ENCODE measurements at places on chromosomes 13 and 19. TPM values are rescaled to one million over a fixed set of nuclear protein-coding genes. Genes with fewer than 3 reads are reported as not detected.

Gene LILRB4
- total RNA-seq: not detected

Gene ERICH4
- total RNA-seq: not detected

Gene GSX1
- not detected for total RNA-seq

Gene SLC6A16
- 4.3 TPM for total RNA-seq

Gene C1QTNF9B
- not detected for total RNA-seq

Gene TSHZ3
- total RNA-seq: 2.0 TPM

Gene C19orf47
- 8.2 TPM for total RNA-seq

Gene TRAPPC5
- 92.2 TPM for total RNA-seq

Gene LGALS7B
- not detected for total RNA-seq

Gene CEACAM8
- total RNA-seq: not detected

Gene CLEC4M
- total RNA-seq: not detected

Gene OR7A10
- not detected for total RNA-seq

Gene EDNRB
- 32.9 TPM for total RNA-seq

Gene SPACA4
- total RNA-seq: not detected

DNA sequence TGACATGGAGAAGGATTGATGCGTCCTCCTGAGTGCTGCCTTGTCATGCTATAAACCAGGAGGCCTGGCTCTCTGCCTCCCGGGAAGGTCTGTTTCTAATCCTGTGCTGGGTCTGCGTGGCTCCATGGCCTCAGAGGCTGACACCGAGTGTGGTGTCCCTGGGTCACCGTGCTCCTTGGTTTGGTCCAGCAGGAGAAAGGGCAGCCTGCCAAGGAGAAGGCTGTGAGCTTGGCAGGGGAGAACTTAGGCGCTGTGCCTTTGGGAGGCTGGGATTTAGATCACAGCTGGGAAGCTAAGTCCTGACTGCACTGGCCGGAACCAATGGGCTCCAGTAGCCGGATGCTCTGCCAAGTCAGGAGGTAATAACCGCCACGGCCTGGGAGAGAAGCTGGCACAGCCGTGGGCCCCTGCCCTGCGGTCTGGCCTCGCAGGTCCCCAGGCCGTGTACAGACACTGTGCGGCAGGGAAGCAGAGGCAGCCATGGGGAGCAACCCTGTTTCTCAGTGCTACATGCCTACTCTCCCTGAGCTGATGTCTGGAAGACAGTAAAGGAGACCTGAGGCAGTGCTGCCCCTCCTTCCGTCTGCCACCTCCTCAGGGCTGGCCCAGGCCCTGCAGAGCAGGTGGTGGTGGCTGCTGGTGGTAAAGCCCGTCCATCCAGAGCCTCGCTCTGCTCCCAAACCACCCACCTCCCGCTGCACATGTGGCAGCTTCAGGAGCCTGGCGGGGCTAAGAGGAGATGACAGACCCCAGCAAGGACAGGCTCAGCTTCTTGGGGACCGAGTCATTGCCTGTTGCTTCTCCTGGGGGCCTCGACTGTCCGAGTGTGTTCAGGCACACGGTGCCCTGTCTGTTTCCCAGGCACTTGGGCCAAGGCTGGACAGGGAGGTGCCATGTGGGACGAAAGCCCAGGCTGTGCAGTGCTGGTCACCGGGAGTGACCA lies 44.9 kb downstream of the C13orf46 start:
- peak; percentile 44 for DNase-seq

DNA sequence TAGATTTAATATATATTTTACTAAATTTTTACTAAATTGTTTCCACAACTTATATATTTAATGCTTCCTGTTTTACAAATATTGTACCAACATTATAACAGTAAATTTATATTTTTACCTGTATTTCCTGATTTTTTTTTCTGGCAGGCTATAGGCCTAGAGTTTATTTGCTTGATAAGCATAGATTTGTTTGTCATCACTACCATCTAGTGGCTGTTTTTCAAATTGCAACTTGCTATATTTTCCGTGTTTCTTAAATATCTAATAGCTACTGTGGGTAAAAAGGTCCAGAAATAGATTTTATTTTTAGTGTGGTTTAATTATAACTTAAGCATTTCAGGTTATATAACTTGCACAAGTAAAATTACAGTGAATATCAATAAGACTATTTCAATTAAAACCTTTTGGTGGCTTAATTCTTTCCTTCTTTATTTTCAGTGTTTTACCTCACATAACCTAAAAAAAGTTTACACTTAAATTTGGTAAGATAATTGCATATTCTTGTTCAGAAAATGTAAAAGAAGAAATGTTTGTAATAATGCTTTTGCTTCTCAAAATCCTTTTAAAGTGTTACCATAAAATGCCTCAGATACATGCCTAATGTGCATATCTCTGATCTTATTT lies 60.6 kb downstream of the NDFIP2 start:
- DNase-seq: no peak

GRCh38 chr13:42745655-42746054 lies 35.7 kb upstream of the FAM216B start:
- no peak for DNase-seq

DNA sequence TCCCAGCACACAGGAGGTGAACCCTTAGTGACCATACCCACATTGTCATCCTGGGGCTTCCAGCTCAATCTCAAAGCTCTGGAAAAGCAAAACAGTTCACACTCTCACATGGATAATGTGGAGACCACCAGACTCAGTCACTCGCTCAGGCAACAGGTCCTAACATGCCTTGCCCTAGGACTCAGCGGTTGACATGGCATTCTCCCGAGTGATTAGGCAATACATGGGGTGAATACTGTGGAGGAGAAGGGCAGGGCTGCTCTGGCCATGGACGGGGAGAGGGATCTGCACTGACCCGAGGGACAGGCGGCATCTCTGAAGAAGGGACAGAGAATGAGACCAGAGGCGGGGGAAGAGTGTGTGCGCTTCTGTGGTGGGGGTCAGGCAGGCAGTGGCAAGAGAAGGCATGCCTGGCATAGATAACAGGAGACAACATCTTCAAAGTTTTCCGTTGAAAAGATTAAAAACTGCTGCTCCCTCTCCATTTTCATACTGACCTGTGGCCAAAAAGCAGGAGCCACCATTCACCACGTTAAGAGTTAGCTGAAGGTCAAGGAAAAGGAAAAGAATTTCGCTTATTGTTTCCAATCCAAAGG lies 44.5 kb upstream of the EPHX3 start:
- no peak for DNase-seq

GRCh38 chr19:2424686-2425621 lies 2.4 kb downstream of the TIMM13 start:
- peak; percentile 93 for DNase-seq

GRCh38 chr13:95745289-95745688 lies 68.3 kb downstream of the DNAJC3 start:
- DNase-seq: peak; percentile 25

- DNase-seq: peak; percentile 9
Observed at GRCh38 chr19:55333870-55334269, 5.8 kb upstream of the KMT5C start.

GRCh38 chr13:90773681-90774080 lies 573.8 kb upstream of the MIR17HG start:
- DNase-seq: no peak

DNA sequence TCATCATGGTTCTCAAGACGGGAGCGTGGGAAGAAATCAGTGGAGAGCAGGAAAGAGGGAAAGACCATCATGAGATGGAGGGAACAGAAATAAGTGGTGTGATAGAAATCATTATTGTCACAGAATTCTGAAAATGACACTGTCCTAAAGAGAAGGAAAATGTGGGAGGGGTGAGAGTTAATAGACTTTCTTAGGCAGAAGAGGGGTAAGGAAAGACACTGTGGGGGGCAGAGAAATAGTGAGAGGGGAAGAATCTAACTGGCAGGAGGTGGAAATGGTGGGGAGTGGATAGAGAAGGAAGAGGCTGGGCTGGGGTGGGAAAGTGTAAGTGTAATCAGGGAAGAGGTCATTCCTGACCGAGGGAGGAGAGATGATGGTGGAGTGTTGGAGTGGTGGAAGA lies 3.2 kb downstream of the PINLYP start:
- no peak for DNase-seq

DNA sequence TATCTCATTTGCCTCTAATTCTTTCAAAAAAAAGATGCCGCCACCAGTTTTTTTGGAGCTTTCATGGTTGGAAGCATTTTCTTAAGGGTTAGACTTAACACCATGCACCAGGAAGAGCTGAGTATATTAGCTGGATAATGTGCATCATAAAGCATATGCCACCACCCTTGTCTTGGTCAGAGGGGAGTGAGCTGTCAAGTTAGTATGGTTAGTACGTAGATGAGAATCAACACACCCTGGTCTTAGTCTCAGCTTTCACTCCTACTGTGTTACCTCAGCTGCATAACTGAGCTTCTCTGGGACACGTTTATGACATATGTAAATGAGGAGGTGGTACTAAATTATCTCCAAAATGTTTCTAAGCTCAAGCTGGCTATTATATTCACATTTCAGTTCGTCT lies 415.6 kb downstream of the DCT start:
- DNase-seq: no peak

DNA sequence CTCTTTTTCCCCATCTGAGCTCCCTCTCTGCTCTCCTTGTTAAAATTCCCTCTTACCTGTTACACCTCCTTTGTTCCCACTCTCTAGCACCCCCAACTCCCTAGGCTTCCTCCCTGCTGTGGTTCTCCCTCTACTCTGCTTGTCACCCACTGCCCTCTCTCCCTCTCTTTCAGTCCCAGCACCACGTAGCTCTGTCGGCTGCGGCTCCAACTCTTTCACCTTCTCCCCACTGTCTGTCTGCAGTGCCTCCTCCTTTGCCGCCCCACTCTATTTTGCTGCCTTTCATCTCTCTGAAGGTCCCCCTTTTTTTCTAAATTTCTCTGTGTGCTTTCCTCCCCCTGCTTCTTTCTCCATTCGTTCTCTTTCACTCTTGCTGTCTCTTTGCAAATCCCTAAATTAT lies 1.1 kb downstream of the ZNF836 start:
- DNase-seq: peak; percentile 14

GRCh38 chr19:9871626-9872338 lies 36.7 kb downstream of the PIN1 start:
- no peak for DNase-seq

GRCh38 chr19:19563348-19563848 lies 25.3 kb downstream of the CILP2 start:
- DNase-seq: peak; percentile 62

GRCh38 chr13:91346850-91347201 lies 661 bp upstream of the MIR17HG start:
- peak; percentile 27 for DNase-seq

GRCh38 chr13:94617389-94618000 lies 15.8 kb downstream of the GPR180 start:
- no peak for DNase-seq

- DNase-seq: no peak
Observed at GRCh38 chr13:111906816-111907215, 160.1 kb upstream of the SOX1 start.

- peak; percentile 16 for DNase-seq
Observed at GRCh38 chr19:46133101-46133627, 8.7 kb upstream of the IGFL3 start.

DNA sequence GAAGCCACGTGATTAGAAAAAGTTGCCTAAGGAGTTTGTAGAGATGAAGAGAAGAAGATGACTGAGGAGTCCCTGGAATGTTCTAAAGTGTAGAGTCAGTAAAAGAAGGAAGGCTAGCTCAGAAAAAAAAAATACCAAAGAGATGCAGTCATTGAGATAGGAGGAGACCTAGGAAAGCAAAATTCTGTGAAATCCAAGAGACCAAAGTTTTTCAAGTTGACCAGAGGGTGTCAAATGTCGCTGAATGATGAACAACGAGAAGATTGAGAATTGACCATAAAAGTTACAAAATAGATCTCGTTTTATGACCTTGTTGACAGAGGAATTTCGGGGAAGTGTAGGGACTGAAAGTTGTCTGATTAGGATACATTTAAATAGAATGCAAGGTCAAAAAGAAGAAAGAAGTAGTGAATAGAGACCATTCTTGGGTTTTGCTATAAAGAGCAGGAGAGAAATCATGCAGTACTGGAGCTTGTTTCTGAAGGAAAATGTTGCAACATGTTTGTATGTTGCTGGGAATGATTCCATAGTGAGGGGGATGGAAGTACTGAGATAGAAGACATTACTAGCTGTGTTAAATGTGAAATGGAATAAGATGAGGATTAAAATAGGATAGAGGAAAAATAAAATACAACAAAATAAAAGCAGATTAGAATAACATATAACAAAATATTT lies 30.2 kb upstream of the HTR2A start:
- DNase-seq: no peak

DNA sequence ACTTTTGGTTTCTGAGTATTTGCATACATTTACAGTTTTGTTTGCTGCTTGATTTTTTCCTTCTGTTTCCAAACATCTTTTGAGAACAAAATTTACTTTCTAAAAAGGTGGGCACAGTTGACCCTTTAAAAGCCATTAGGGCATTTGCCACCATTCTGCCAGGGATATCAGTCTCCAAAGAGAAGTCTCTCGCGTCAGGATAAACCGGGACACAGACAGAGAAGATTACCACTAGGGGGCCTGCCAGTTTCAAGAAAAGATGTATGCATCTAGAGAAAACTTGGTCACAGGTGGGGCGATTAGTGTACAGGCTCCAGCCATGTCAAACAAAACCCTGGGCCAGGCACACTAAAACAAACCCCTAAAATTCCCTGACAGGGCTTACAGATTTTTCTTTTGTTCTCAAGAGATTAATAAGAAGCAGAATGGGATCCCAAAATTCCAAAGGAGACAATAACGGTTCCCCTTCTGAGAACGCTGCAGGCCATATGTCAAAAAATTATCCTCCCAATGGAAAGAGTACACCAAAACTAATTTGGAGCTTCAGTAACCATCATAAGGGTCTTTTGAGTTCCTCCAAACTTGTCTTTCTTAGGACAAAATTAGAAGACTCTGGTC lies 10.7 kb upstream of the PABPC3 start:
- DNase-seq: peak; percentile 68

- no peak for DNase-seq
Observed at GRCh38 chr19:28329429-28329828, 883.5 kb downstream of the UQCRFS1 start.

DNA sequence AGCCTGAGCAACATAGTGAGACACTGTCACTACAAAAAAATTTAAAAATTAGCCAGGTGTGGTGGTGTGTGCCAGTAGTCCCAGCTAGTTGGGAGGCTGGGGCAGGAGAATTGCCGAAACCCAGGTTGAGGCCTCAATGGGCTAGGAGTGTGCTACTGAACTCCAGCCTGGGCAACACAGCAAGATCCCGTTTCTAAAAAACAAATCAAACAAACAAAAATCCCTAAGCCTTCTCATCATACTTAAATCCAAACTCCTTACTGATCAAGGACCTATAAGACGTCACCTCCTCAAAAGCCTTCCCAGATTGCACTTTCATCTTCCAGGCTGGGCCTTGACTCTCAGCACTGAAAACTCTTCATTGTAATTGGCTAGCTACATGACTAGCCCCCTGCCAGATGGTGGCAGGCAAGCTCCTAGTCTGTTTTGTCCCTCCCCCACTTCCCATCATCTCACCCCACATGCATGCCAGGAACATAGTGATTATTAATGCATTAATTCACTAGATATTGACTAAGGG lies 17.5 kb upstream of the NANOS3 start:
- peak; percentile 51 for DNase-seq

GRCh38 chr13:53545340-53545941 lies 516.8 kb downstream of the OLFM4 start:
- peak; percentile 20 for DNase-seq

GRCh38 chr13:107712145-107712860 lies 503.0 kb downstream of the LIG4 start:
- DNase-seq: no peak

GRCh38 chr19:33040994-33041827 lies 23.5 kb downstream of the RHPN2 start:
- DNase-seq: no peak

- no peak for DNase-seq
Observed at GRCh38 chr13:113897966-113898365, 34.1 kb upstream of the GAS6 start.
